ENCODE measurements at places on chromosomes 1 and 21.

GRCh38 chr1:186239171-186239570 is 135.9 kb downstream of the TPR start:
- DNase-seq, result no peak

- DNase-seq, result peak; percentile 39
Observed at GRCh38 chr1:206705191-206705590, 20.5 kb downstream of the MAPKAPK2 start.

DNA sequence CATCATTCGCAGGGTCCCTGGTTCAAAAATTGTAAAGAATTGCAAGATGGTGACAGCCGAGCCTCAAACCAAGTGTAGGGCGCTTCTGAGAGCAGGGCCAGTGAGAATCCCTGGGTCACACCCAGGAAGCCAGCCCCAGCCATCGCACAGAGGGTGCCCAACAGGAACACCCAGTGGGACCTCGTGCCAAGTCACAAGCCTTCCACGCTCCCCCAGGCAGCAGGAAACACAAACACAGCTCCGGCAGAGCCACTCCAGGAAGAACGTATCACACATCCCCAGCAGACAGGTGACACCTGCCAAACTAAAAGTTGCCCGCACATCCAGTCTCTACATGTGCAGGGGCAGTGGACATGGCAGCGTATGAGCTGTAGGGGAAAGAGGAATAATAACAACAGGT is 20.2 kb downstream of the DHRS3 start:
- no peak for DNase-seq

- no peak for DNase-seq
Observed at GRCh38 chr1:246404078-246404477, 103.0 kb downstream of the SMYD3 start.

DNA sequence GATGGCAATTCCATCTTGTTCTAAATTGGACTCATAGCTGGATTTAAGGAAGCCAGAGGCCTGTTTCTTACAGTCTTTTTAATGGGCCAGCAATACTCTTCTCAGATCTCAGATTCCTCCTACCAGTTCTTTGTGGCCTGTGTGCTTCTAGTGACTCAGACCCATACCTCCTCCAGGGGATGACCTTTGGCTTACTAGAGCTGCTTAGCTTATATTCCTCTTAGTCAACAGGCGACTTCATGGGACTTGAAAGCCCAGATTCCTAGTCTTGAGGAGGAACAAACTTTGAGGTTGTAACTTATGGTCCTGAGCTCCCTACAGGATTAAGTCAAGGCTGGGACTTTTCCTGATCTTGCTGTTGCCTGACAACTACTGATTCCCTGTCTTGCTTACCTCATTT is 12.4 kb upstream of the PAPPA2 start:
- no peak for DNase-seq

- no peak for DNase-seq
Observed at GRCh38 chr1:239987103-239987745, 104.5 kb upstream of the FMN2 start.

DNA sequence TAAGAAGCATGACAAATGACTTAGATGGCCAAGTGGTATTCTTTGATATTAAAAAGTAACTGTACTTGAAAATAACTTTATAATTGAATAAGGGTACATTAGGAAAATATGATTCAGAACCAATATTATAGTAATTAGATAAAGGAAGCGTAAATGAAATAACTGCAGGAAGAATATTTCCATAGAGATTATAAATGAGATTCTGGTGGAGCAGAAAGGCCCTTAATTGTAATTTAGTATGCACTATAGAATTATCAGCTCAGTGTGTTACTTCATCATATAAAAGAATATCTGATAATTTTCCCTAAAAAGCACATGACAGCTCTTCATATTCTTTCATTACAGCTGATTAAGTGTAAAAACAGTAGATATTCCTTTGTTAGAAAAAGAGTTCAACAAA is 171.7 kb downstream of the PIGK start:
- no peak for DNase-seq

DNA sequence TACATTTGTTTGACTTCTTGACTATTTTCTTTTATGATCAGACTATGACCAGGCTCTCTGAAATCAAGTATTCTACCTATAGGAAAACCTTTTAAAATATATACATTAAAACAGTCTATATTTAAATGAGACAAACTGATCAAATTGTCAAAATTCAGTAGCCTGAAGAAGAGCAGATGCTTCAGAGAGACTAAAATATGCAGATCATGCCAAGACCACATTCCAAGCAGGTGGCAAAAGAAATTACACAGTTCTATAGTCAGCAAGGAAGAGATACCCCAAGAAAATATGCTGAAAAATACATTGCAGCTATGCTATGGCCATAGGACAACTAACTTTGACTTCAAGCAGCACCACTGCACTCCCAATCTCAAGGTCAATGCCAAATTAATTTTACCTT is 3.5 kb downstream of the LPGAT1 start:
- no peak for DNase-seq

- no peak for DNase-seq
Observed at GRCh38 chr21:26842974-26843932, 2.0 kb downstream of the ADAMTS1 start.

DNA sequence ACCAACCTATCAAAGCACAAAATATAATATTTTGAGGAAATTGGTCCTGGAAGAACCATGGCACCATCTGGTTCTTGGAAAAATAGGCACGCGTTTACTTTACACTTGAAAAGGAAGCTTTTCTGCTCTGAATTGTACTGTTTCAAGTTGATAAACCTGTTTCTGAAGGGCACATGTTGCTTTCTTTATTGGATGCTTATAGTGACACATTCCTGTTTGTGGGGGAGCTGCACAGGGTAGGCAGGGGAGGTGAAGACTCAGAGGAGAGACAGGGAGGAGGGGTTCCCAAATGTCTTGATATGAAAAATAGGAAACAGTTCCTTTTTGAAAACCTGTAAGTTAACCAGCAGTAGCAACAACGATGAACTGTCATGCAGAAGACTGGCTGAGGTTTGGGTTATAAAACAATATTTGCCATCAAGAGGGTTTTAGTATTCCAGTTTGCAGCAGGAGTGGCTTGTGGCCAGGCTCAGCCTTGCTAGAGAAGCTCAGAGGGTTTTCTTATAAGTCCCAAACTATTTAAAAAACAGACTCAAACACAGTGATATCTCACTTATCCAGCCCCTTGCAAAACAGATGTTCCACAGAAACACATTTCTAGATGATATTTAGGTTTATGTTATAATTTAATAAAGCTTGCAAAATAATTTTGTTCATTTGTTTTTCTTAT is 127.0 kb upstream of the MROH9 start:
- DNase-seq, result no peak

DNA sequence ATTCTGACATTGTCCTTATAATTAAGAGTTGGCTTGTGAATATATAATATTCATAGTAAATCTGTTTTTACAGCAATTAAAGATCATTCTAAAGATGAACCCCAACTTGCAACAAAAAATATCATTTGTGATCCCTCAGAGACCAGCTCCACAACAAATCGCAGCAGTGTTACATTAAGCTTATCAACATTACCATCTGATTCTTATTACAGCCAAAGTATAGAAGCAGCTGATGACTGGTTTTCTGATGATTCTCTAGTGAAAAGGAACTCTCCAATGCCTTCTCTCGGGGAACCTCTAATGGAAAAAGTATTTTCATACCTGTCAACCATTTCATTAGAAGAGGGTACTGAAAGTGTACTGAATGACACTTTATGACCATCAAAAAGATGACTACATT is 45.4 kb downstream of the C1orf185 start:
- no peak for DNase-seq

DNA sequence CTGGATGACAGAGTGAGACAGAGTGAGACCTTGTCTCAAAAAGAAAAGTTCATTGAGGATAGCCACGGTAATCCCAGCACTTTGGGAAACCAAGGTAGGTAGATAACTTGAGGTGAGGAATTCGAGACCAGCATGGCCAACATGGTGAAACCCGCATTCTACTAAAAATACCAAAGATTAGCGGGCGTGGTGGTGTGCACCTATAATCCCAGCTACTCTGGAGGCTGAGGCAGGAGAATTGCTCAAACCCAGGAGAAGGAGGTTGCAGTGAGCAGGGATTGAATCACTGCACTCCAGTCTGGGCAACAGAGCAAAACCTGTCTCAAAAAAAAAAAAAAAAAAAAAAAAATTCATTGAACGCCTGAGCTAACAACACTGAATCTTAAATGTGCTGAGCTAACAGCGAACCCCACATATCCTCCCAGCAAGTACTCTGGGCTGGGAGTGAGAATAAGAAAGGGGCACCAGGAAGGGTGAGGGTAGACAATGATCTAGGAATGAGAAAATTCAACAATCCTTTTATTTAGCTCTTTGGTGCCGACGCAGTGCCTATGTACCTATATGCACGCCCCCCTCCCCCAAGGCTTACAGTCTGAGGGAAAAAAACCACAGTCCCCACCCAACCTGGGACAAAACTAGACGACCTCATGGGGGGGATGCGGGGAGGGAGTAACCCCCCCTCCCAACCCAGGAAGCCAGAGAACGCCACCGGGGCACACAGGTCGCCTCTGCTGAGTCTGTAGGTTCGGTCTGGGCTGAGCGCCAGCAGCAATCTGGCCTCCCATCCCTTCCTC is 1.4 kb upstream of the CACNA1S start:
- DNase-seq, result no peak

GRCh38 chr21:34336245-34336644 is 27.6 kb upstream of the KCNE2 start:
- no peak for DNase-seq

- no peak for DNase-seq
Observed at GRCh38 chr1:58005212-58005611, 541.3 kb downstream of the OMA1 start.

- no peak for DNase-seq
Observed at GRCh38 chr1:42231253-42231652, 66.7 kb upstream of the GUCA2A start.

- DNase-seq, result no peak
Observed at GRCh38 chr21:41350436-41351155, 11.2 kb upstream of the MX2 start.

DNA sequence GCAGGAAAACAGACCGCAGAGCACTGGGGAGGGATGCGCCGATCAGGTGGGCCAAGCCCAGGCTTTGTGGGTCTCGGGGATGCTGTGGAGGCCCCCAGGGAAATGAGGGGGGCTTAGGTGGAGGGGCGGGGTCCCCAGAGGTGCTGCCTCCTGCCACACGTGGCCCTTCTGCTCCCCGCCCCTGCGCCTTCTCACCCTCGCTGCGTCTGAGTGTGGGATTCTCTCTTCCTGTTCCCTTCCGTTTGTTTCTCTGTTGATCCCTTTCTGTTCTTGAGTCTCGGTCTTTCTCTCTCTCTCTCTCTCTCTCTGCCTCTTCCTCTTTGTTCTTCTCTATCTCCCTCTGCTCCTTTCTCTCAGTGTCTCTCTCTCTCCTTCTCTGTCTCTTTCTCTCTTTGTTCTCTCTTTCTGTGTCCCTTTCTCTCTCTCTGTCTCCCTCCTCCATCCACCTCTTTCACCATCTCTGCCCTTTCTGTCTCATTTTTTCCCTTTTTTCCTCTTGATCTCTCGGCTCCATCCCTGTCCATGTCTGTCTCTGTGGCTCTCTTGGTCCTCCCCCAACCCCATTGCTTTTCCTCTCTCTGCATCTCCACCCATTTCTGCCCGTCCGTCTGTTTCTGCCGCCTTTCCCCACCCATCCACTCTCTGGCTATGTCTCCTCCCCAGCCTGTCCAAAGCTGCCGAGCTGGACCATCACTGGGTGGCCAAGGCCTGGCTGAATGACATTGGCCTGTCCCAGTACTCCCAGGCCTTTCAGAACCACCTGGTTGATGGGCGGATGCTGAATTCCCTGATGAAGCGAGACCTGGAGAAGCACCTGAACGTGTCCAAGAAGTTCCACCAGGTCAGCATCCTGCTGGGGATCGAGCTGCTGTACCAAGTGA is 52.4 kb upstream of the TMEM51 start:
- no peak for DNase-seq

GRCh38 chr1:18343581-18343980 is 137.1 kb upstream of the KLHDC7A start:
- no peak for DNase-seq

All from NCI-H1436 treated with DMSO at 0.1 percent for 48 hours (cell line).